Coronary artery (tissue), 2 donors: ENCODE measurements at places on chromosomes 5 and 9.

GRCh38 chr9:134228649-134229048 lies 64.3 kb upstream of the RNU6ATAC start:
- DNase-seq, result no peak

DNA sequence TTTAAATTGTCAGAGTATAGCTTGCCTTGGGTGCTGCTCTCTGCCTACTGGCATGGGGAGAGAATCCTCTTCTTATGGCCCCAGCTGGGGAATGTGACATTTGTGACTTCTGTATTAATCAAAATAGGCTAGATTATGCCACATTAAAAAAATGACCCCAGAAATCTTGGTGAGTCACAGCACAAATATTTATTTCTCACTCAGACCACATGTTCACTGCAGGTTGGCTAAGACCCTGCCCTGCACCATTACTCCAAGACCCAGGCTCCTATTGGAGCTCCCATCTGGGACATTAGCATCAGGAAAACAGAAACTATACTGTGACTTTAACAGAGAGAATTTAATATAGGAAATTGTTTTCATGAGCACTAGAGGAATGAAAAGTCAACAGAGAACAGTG lies 16.6 kb upstream of the WHRN start:
- DNase-seq, result no peak

DNA sequence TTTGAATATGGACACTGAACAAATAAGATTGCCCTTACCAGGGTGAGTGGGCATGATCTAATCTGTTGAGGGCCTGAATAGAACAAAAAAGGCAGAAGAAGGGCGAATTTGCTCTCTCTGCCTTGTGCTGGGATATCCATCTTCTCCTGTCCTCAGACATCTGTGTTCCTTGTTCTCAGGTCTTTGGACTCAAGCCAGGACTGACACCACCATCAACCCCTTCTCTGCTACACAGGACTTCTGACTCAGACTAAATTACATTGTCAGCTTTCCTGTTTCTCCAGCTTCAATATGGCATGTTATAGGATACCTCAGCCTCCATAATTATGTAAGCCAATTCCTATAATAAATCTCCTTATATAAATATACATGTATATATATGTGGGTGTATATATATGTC lies 40.8 kb upstream of the SLCO6A1 start:
- no peak for DNase-seq

- no peak for DNase-seq
Observed at GRCh38 chr5:170150713-170151096, 45.0 kb downstream of the FOXI1 start.

GRCh38 chr9:125637241-125637640 lies 69.8 kb downstream of the MAPKAP1 start:
- no peak for DNase-seq

DNA sequence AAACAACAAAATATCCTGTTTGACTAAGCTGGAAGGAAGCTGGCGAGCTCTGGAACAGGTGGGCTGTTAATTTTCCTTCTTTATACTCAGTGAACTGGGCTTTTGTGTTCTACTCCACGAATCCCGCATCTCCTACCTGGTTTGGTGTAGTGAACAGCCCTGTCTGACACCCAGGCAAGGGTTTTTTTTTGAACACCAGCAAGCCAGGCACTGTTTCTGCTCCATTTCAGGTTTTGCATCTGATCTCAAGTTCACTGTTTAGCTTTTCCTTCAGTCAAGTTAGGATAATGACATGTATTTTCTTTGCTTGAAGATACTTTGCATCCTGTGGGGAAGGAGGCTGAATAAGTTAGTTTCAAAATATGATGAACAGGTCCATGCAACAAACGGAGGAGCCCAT lies 204.5 kb downstream of the SEMA6A start:
- DNase-seq, result no peak

GRCh38 chr5:106454651-106455415 lies 1215.9 kb downstream of the EFNA5 start:
- no peak for DNase-seq

- no peak for DNase-seq
Observed at GRCh38 chr5:52961274-52961681, 27.9 kb upstream of the ITGA2 start.

- DNase-seq, result no peak
Observed at GRCh38 chr9:71944754-71945375, 33.4 kb downstream of the C9orf85 start.

DNA sequence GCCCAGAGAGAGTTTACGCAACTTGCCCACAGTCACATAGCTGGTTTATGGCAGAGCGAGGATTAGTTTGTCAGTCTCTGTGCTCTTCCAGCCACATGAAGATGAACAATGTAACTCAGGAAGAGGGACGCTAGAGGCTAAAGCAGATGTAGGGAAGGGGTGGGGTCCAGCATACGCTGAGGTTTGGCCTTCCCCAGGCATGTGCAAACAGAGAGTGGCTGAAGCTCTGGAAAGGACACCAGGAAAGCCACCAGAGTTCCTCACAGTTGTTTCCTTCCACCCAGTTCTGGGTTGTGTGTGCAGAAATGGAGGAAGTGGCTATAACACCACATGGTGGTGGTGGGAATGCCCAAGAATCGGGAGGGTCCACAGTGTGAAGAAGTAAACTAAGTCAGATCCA lies 60.0 kb downstream of the SNX18 start:
- no peak for DNase-seq

GRCh38 chr9:124562328-124562727 lies 55.1 kb upstream of the NR5A1 start:
- no peak for DNase-seq

- DNase-seq, result no peak
Observed at GRCh38 chr5:37715361-37715760, 124.5 kb downstream of the GDNF start.

GRCh38 chr9:22060831-22061383 lies 51.8 kb upstream of the CDKN2B start:
- DNase-seq, result no peak

DNA sequence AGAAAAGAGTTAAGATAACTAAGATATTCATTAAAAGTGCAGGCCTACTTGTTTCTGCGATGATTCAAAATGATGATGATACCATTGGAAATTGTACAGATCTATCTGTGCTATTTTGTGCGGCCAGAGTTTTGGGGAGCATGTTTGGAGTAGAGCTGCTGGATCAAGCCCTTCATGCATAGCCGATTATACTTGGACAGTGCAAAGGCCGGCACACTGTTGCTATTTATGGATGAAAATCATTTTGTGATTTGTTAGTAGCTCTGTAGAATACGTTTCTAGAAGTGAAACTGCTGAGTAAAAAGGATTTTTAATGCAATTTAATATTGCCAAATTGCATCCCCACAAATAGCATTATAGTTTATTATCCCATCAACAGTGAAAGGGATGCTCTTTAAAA lies 82.1 kb upstream of the NMUR2 start:
- DNase-seq, result no peak

DNA sequence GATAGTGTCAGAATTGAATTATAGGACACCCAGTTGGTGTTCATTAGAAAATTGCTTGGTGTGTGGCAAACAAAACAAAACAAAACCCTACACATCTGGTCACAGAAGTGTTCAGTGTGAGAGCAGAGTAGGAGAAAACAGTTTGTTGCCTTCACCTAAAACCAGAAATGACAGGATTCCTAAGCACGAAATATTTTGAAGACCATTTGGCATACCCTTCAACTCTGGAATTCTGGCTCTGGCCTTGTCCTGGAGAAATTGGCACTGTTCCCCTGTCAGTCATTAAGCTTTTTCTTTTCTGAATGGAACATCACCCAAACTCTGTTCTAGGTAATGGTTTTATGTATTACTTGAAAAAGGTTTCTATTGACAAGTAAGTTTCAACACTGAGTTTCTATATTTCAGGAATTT lies 110.2 kb upstream of the PCA3 start:
- DNase-seq, result no peak

DNA sequence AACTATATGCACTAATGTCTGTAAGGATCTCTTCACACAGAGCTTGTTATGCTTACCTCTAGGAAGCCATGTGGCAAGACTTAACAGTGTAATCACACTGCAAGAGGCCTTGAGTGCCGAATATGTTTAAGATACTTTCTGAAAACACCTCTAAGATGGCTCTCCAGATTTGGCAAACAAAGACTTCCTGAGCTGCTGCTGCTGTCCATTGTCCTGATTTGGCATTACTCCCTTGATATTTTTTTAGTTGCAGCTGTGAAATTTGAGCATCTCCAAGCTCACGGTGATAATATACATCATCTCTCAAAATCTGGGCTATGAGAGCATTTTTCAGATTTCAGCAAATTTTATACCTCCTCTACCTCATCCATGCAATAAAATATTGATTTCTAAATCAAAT lies 384.5 kb upstream of the CDH6 start:
- DNase-seq, result no peak

DNA sequence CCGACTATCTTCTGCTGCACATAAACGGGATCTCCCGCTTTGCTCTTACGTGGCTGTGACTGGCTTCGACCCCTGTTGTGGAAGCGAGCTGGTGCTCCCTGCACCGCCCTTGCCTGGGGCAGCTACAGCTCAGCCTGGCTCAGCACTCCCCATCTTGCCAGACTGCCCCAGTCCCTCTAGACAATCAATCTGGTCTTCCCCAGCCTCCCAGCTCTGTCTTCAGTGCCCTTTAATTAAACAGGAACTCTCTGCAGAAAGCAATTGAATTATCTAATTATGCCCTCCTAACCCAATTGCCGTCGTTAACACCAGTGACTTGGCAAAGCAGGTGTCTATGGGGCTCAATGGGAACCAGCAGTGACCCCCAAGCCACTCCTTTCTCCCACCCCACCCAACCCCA lies 18.9 kb upstream of the NTNG2 start:
- DNase-seq, result no peak

- no peak for DNase-seq
Observed at GRCh38 chr5:159616952-159617351, 286.7 kb upstream of the IL12B start.

GRCh38 chr5:35483191-35483590 lies 134.5 kb upstream of the SPEF2 start:
- no peak for DNase-seq

GRCh38 chr9:108696156-108696555 lies 159.6 kb downstream of the ACTL7B start:
- no peak for DNase-seq

- DNase-seq, result no peak
Observed at GRCh38 chr9:31323726-31324444, 1060.6 kb upstream of the ACO1 start.

DNA sequence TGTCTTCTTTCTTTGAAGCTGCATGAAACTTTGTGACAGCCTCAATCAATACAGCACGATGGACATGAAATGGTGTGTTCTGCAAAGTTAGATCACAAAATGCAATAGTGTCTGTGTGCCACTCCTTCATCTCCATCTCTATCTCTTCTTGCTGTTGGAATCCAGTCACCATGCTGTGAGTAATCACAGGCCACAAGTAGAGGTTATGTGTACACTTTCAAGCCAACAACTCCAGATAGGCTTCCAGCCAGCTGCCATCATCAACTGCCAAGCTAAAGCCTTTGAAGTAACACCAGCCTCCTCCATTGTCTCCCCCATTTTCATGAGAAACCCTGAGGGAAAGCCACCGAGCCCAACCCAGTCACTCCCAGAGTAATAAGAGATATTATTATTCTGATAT lies 360.6 kb downstream of the PTPRD start:
- DNase-seq, result no peak
